Skin of body (tissue), 3 donors: ENCODE measurements at places on chromosomes 4 and X.

DNA sequence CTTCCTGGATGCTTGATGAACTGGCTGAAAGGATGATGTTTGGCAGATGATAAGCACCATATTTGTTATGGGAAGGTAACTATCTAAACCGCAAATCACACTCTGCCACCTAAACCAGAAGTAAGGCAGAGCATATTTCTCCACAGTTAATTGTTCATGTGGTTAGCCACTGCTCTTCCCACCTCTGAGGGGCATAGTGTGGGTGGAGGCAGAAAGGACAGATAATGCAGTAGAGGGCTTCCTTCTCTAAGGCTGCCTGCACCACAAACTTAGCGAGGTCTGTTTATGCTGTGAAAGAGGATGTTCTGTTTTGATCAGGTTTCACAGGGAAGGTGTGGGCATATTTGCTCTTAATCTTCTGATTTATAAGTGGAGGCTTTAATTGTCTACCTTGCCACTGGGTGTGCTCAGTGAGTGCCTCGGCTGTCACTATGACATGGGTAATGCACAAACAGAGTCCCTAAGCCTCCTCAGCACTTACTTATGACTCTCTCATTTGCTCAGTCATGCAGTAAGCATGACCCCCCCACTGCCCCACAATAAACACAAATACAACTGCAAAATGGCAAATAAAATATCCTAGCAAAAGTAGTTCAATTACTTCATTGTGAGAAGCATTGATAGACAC, 401.0 kb downstream of the TMA16 start:
- no peak for DNase-seq

- peak; percentile 25 for DNase-seq
These were observed 225.0 kb downstream of the GRIA3 start for GRCh38 chrX:123408821-123409737.

DNA sequence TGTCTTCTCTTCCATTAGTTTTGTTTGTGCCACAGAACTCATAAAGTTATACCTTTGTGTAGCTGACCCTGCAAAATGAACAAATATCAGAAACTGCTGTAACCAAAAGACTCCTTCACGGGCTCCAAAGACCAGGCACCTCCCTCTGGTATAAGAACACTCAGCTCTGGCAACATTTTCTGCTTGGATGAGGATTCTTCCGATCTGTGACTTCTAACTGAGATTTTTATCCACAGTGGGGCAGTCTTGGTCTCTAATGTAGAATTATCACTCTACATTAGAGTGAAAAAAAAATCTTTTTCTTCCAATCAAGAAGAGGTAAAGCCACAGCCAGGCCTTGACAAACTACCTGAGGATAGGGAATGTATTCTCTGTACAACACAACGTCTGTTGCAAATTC, 38.5 kb upstream of the PRSS48 start:
- DNase-seq, result peak; percentile 58

DNA sequence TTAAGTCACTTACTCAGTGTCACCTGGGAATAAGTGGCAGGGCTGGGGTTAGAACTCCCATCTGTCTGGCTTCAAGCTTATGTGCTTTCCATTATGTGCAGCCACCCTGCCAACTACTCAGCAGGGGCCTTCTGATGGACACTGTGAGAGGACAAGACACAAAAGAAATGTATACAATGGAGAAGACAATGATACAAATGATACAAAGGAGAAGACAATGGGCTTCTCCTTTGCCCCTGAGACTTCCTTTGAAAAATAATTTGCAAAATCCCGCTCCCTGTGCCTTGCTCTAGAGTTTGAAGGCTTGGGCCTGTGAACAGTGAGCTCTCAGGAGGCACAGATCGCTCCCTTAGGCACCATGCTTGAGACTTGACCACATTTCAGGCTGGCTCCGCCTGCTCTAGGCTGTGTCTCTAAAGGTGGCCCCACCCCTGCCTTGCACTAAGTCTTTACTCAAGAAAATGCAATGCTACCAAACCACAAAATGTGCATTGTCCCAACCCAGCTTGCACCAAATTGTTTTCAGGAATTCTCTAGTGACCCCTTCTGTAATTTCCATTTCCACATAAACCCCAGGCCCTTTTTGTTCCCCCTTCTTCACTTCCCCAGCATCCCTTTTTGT, 27.1 kb upstream of the STX18 start:
- no peak for DNase-seq

DNA sequence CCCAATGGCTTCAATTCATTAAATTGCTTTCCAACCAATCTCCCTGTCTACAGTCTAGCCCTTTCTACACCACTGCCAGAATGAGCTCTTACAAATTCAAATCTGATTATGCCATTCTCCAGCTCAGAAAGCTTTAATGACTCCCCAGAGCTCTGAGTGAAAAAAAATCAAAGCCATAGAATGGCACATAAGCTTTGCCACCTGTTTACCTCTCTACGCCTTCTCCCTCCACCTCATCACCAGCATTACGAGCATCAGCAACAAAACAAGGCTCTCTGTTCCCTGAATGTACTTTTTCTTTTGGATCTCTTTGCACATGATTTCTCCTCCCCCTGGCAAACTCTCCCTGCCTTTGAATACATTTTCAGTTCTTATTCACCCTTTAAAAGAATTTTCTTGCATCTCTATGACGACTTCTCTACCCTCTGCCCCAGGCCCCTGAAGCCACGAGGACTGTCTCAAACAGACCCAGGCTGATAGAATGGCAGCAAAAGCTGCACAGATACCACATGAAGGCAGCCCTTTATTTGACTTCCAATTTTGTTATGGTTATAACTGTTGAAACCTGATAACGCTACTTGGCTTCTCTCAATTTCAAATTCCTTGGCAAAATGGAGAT, 516.0 kb downstream of the PCDH7 start:
- no peak for DNase-seq

DNA sequence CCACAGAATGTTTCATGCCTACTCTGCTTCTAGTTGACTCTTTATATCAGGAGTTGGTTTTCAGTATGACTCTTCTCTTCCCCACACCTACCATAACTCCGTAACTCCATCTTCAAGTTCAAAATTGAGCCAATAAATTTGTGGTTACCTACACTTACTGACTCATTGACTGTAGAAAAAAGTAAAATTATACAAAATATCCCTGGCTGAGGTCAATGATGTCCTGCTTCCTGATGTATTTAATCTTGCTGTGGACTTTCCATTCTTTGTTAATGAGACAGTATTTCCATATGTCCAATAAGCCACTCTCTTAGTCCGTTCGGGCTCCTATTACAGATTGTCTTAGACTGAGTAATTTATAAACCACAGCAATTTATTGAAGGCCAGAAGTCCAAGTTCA, 9.9 kb upstream of the NLGN4X start:
- no peak for DNase-seq

DNA sequence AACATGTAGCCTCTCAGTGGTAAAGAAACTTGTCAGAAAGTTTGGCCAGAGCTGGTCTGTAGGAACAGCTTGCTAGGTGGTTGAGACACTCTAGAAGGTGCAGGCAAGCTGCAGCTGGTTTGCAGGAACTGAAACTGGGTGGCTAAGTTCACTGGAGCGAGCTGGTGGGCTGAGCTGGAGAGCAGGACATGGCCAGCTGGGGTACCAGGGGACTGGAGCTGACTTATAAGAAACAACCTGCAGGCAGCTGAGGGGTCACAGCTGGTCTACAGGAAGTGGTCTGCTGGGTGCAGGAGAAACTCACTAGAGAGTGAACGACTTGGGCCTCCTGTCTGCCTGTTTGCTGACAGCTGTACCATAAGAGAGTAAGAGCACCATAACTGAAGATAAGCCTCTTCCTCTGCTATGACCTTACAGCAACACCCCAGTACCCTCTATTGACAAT, 157.1 kb upstream of the LNX1 start:
- no peak for DNase-seq

DNA sequence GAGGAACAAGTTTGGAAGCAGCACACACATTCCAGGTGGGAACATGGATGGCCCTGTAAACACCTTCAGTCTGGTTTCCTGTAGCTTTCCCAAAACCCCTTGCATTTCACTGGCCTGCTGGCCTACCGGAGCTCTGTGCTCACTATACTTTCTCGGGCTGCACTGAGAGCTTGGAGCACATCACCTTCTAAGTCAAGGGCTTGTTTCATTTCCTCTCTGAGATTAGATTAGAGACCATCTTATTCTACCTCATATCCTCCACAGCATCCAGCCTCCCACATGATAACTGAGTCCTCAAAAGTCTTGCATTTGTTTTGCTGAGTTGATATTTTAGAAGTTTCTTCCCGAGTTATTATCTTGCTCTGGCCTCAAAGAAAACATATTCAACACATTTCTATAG, 147.7 kb downstream of the RASL11B start:
- DNase-seq, result no peak

GRCh38 chrX:154548028-154548316, 552 bp downstream of the IKBKG start:
- no peak for DNase-seq

DNA sequence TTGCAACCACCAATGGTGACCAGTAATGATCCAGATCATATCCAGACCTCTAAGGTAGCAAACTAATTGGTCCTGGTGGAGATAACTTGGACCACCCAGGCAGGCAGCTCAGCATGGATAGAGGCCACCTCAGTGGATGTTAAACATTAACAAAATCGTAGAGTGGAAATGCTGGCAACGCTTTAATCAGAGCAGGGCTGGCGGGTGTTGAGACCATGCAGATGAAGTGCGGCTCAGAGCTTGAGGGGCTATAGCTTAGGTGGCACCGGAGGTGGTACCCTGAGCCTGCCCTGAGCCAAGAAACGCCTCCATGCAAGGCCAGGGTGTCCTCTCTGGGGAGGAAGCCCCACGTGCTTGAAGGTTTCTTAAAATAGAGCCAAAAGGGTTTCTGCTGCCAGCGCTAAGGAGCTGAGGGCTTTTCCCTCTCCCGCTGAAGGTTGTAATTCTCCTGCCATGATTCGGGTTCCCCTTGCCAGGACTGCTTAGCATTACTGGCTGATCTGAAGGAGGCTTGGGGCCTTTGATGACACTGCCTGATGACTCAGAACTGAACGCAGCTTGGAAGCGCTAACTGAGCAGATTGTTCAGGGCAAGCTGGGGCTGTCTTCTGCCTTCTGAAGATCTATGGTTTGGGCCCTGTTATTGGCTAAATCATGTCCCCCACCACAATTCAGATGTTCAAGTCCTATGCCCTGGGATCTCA, 177.8 kb upstream of the ATP6AP2 start:
- DNase-seq, result peak; percentile 38

GRCh38 chr4:110196871-110197528, 1.4 kb downstream of the ELOVL6 start:
- peak; percentile 57 for DNase-seq

GRCh38 chr4:55926610-55927009, 22.1 kb upstream of the CEP135 start:
- DNase-seq, result no peak

DNA sequence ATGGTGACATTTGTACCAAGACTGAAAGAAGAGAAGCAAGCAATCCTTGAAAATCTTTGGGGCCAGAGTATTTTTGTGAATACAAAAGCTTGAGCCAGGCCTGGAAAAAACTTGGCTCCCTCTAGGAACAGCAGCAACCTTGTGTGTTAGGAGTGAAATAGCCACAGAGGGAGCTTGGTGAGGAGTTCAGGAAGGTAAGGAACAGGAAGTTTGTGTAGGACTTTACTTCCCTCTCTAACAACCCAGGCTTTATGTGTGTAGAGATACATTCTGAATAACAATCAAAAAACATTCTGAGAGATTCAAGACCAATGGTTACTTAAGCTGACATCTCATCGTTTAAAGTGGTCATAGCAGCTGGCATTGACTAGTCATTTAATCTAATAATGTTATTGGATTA, 668.5 kb downstream of the PCDH18 start:
- no peak for DNase-seq

DNA sequence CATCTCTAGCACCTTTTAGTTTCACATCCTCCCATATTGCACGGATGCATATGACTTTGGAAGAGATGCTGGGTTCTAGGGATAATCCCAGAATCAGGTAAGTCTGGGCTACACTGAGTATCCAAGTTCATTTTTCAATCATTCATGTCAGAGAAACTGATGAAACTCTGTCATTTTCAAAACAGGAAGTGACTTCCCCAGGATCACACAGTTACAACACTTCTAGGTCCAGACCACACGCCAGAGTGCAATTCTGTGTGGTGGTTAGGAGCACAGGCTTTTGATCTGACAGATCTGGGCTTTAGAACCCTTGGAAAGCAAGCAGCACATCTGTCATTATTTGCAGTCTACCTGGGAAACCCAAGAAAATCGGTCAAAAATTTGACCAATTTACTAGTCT, 52.1 kb upstream of the CDKN2AIP start:
- DNase-seq, result no peak

GRCh38 chrX:22164770-22165388, 107.8 kb upstream of the CBLL2 start:
- no peak for DNase-seq

DNA sequence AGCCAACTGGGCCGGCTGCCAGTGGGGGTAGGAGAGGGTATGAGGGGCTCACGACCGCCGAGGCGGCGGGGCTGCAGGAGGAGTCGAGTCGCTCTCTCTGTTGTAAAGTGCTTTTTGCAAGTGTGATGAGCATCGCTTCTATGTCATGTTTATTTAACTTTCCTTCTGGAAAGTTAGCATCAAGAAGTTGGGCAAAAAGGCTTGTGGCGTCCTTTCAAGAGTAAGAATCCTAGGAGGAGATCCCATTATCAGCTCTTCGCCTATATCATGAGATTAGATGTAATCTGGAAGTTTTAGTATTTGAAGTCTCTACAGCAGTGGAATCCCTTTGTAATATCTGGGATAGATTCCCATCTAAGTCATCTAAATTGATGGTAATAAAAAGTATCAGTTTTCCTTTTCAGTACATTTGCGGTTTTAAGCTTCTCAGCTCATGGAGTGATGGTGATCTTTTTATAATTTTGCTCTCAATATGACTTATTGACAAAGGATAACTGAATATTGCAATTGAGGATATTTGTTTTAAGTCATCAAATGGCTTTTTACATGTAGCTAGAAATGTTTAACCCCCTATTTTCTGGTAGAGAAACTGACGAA, 1.7 kb downstream of the GALNT7 start:
- no peak for DNase-seq

GRCh38 chr4:38323141-38323641, 340.8 kb upstream of the KLF3 start:
- no peak for DNase-seq

GRCh38 chr4:75895744-75896314, 6.4 kb downstream of the PPEF2 start:
- no peak for DNase-seq

DNA sequence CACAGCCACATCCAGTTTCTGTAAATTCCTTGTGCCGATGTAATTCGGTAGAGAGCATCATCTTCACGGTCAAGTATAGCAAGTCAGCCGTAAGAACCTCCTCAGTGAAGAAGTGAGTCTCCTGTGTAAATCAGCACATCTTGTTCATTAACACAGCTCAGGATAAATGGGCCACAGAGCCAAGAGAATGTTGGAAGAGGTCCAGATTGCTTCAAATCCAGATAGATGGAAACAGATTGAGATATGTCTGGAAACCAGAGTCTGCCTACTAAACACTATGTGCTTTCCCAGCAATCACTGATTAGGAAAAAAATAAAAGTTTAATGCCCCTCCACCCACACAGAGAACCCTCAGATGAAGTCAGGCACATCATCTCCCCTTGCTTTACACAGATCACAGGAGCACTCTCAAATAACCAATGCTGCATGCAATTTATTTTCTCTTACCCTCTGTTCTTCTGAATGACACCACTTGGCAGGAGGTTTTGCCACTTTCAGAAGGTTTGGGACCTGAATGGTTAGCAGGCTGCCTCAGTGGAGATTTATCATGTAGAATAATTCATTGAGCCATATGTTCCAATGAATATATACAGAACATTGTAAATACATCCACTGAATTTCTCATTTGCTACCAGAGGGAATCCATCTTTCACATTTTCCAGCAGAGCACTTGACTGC, 357.7 kb downstream of the C4orf33 start:
- DNase-seq, result no peak
